ENCODE measurements at places on chromosomes 16 and 17.

- DNase-seq = no peak
These were observed 40.6 kb downstream of the STH start for GRCh38 chr17:46039592-46040186.

DNA sequence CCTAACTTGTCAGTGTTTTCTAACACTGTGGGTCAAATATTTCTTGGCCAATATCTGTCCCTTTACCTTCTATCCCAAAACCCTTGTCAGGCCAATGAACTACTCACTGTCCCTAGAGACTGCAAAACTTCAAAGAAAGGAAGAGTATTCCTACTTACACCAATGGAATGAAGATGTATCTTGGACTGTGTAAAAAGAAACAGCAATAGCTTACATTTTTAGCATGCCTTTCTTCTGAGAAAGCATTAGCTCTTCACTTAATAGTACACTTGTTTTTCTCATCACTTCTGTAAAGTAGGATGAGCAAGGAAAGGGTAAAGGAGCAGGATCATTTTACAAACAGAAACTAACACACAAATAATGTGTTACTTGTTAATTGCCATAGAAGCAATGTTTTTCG is 73.9 kb downstream of the STH start:
- no peak for DNase-seq

DNA sequence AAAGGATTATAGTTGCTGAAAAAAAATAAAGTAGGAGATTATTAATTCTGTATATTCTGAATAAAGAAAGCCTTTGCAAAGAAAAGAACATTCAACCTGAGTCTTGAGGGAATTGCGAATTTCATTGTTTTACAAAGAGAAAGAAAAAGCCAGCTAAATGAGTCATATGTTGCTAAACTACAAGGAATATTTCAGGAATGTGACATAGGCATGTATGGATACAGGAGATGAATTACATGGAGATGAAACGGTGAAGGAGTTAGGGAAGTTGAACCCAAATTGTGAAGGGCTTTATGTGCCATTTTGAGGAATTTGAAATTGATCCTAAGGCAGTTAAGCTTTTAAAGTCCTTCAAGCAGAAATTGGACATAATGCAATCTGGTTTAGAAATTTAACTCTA is 177.3 kb upstream of the RBL2 start:
- DNase-seq = no peak

DNA sequence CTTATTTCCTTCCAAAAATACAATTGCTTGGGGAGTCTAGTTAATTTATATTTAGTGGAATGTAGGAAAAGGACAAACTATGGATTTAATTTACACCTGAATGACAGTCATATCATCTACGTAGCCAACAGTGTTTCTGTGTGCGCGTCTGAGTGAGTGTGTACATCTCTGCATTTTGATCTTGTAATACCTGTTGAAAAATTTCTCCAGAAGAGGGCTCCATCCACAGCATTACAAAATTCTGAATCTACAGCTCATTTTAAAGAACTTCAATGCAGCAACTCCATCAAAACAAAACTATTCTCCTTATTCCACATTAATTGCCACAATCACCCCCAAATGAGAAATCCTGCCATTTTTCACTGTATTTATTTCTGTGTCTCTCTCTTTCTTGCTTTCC is 3.9 kb downstream of the CDH13 start:
- no peak for DNase-seq

DNA sequence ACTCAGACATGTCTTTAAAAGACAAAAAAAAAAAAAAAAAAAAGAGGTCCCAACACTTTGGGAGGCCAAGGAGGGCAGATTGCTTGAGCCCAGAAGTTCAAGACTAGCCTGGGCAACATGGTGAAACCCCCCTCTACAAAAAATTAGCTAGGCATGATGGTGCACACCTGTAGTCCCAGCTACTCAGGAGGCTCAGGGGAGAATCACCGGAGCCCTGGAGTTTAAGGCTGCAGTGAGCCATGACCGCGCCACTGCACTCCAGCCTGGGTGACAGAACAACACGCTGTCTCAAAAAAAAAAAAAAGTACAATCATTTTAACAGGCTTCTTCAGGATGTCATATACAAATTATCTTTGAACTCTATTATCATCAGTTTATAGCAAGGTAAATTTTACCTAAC is 22.0 kb downstream of the C16orf87 start:
- no peak for DNase-seq

- DNase-seq = no peak
These were observed at the start of gene ABCA6 for GRCh38 chr17:69141431-69142174. Gene ABCA6 (minus strand): TSS chr17:69141895. CDS start chr17:69140703, 1,192 bp downstream.

- DNase-seq = no peak
These were observed 92.8 kb downstream of the HS3ST3A1 start for GRCh38 chr17:13508896-13509295.

GRCh38 chr17:70539132-70539924 is 370.0 kb downstream of the KCNJ2 start:
- no peak for DNase-seq

DNA sequence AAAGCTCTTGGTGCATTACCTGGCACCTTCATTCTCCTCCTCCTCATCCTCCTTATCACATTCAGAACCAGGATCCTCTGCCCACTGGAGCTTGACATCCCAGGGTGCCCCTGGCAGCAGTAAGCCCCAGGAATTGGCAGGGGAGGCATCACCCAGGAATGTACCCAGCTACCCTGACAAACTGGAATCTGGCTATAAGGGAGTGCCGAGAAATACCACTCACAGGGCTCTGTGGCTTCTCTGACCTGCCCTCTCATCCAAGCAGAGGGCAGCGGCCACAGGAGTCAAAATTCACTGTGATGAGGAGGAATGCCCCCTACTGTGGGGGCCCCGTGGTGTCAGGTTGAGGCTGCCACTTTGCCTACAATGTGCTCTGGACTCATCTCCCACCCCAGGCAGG is 19.6 kb downstream of the MPP3 start:
- no peak for DNase-seq

DNA sequence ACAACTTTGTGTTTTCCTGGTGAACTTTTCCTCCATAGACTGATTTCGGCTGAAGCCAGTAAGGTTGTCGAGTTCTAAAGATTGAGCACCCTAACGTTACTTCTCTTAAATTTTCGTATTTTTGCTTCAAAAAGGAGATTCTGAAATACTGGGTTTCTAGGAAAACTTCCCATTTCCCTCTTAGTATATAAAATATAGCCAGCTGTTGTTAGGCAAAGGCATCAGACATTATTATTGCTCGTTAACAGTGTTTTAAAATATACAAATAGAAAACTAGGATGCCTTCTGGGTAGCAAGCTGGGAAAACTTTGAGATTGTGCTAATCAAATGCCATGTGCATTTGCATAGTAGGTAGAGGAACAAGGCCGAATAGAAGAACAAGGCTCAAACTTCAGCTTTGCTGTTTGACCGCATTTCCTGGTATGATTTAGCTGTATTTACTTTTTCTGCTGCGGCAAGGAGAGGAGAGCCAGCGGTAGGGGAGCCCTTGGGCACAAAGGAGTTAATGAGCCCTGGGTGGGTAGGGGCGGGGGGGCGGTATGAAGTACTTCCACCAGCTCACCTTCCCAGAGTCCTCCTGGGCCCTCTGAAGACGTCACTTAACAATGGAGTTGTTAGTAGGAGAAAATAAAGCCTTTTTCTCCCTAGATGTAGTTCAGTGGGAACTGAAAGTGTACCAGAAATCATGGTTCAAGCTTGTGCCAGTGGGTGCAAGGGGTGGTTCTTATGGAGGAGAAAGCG is 151.9 kb downstream of the MSI2 start:
- no peak for DNase-seq

GRCh38 chr16:57166451-57166850 is 19.4 kb downstream of the PSME3IP1 start:
- no peak for DNase-seq

- no peak for DNase-seq
These were observed 24.1 kb downstream of the BAHCC1 start for GRCh38 chr17:81419319-81419885.

GRCh38 chr16:69870761-69871160 is 80.4 kb upstream of the CLEC18A start:
- DNase-seq = no peak

- no peak for DNase-seq
These were observed 4.9 kb downstream of the STARD3 start for GRCh38 chr17:39641883-39642282.

GRCh38 chr17:43900183-43900857 is 7.0 kb downstream of the MPP2 start:
- DNase-seq = peak; percentile 63

- no peak for DNase-seq
These were observed 21.5 kb upstream of the PSMD7 start for GRCh38 chr16:74275031-74275636.

- no peak for DNase-seq
These were observed 86.8 kb downstream of the WWP2 start for GRCh38 chr16:69848637-69849545.

DNA sequence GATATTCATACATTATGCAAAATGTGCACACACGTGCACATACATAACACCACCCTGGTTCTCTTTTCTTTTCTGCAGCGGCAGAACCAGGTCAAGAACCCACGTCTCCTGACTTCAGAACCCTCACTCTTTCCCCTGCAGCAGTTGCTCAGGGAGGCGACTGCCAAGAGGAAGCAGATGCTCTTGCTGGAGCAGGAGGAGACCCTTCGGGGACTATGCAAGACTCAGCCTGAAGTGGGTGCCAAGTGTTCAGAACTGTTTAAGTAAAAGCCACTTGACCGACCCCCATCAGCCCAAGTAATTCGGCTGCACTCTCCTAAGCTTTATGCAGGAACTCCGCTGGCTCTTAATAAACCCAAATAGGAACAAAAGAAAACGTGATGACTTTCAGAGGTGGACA is 193.8 kb downstream of the SLC39A11 start:
- no peak for DNase-seq

- no peak for DNase-seq
These were observed 182.4 kb downstream of the TOX3 start for GRCh38 chr16:52364500-52364899.

DNA sequence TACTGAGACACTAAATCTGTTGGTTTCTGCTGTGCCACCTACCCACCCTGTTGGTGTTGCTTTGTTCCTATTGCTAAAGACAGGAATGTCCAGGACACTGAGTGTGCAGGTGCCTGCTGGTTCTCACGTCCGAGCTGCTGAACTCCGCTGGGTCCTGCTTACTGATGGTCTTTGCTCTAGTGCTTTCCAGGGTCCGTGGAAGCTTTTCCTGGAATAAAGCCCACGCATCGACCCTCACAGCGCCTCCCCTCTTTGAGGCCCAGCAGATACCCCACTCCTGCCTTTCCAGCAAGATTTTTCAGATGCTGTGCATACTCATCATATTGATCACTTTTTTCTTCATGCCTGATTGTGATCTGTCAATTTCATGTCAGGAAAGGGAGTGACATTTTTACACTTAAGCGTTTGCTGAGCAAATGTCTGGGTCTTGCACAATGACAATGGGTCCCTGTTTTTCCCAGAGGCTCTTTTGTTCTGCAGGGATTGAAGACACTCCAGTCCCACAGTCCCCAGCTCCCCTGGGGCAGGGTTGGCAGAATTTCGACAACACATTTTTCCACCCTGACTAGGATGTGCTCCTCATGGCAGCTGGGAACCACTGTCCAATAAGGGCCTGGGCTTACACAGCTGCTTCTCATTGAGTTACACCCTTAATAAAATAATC is 14.6 kb downstream of the STH start:
- no peak for DNase-seq

DNA sequence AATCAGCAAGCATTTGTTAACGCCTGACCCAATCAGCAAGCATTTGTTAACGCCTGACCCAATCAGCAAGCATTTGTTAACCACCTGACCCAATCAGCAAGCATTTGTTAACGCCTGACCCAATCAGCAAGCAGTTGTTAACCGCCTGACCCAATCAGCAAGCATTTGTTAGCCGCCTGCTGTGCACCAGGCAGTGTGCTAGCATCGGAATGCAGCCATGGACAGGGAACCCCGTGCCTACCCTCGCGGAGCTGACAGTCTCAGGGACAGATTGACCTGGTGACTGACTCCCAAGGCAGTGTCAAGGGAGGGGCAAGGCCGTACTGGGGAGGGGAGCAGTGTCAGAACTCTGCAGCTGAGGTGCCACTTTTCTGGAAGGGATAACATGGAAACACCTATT is 66.9 kb downstream of the ABR start:
- no peak for DNase-seq

DNA sequence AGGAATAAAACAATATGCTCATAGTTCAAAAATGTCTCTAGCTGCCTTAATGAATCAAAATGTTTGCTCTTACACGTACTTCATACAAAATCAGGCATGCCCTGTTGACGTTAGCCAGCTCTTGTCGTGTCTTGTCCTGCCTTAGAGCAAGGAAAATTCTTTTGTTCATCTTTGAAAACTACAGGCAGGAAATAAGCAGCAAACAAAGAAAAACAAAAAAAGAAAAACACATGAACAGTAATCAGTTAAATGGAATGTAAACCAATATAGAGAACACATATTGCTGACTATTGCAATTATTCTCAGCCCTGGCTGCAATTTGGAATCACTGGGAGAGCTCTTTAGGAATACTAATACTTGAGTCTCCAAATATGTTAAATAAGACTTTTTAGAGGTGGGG is 1.7 kb downstream of the CAPNS2 start:
- DNase-seq = no peak

DNA sequence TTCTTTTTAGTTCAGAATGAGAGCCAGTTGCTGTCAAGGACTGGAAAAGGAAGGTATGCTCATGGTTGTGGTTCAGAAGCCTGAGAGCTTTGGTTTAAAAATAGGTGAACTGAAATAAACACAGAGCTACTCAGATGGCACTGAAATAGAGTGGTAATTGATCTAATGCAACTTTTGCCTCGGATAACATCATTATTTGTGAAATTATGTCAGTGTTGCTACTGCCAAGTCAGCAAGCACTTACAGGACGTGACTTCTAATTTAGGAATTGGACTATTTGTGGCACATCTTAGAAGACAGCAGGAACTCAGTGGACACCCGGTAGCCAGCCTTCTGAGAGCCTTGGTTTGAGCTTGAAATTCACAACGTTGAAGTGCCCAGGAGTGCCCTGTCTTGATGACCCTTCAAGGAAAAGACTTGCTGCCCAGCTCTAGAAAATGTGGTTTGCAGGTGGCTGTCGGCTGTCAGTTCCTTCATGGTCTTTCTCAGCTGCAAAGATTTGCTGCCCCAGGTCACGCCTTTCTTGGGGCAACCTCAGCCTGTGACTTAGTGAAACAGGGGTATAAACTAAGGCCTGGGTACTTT is 42.0 kb upstream of the XYLT1 start:
- DNase-seq = no peak

DNA sequence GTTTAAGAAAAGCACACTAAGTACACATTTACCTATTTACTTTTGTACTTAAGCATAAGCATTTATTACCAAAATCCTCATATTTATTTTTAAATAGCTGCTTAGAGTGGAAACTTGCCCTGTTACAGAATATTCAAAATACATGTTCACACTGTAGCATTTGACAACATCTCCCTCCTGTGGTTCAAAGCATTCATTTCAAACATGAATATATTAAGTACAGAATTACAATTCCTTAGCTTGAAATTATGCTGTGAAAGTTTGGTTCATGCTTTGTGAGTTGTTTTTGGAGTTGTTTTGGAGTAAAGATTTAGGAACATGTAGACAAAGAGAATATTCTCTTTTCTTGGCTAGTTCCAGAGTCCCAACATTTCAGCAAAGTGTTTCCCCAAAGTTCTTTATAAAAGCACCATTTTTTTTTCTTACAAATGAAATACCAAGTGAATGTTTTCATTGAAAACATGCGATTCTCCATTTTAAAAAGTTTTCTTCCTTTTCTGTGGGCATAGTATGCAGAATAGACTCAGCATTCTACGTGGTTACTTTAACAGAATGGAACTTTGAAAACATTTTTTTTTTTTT is 33.2 kb downstream of the TUBD1 start:
- no peak for DNase-seq

GRCh38 chr16:4426722-4427372 is 1.2 kb downstream of the DNAJA3 start:
- DNase-seq = no peak
